ENCODE measurements at places on chromosomes 12 and 14.

- no peak for DNase-seq
Observed at GRCh38 chr12:53701518-53702264, 25.6 kb downstream of the CALCOCO1 start.

- DNase-seq: no peak
Observed at GRCh38 chr12:88371416-88372183, 208.7 kb downstream of the KITLG start.

DNA sequence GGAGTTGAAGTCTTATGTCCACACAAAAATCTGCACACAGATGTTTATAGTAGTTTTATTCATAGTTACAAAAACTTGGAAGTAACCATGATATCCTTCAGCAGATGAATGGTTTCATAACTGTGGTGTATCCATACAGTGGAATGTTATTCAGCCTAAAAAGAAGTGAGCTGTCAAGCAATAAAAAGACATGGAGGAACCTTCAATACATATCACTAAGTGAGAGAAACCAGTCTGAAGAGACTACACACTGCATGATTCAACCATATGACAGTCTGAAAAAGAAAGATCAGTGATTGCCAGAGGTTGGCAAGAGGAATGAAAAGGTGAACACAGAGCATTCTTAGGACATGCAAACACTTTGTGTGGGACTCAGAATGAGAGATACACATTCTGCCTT, 18.6 kb upstream of the IFNG start:
- DNase-seq: no peak

DNA sequence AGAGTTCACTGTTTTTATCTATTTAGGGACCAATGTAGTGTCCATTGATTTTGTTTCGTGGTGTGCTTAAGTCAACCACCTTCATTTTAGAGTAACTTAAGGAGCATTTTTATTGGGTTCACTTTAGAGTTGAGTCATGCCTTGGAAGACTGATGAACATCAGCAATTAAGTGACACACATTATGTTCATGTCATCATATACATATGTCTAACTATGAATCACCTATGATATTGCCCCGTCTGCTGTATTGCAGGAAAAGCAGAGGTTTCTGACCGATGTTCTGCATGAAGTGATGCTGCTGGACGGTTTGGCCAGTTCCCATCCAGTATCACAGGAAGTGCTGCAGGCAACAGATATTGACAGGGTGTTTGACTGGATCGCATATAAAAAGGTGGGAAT, 227.1 kb downstream of the TRHDE start:
- no peak for DNase-seq

GRCh38 chr14:38987781-38988180, 115.3 kb downstream of the SEC23A start:
- DNase-seq: no peak

DNA sequence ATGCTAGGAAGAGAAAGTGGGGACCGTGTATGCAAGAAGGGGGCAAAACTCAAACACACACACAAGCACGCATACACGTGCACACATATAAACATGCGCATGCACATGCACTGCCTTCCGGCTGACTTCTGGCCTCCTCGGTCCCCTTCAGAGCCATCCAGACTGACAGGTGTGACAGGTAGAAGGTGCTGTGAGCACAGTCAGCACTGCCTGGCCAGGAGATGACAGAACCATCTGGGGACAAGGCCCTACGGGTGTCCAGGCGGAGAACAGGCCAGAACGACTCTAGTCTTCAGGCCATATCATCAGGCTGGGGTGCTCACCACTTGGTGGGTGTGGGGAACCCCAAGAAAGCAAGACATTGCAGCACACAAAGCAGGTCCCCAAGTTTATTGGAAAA, 7.3 kb downstream of the KRT83 start:
- DNase-seq: no peak

DNA sequence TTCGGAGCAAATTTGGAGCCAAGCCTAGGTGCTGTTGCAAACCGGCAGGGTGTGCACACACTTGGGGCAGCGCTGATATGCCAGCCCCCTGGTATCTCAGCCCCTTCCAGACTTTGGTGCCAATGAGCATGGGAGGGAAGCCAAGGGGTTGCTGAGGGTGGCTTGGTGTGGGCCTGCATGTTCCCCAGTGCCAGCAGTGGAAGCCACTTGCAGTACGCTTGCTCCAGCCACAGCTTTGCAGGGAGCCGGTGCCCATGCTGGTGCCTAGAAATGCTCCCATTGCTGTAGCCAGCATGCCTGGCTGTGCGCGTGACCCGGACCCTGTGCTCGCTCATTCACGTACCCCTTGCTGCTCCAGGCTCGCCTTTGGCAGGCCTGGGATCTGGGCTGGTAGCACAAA, 67.1 kb upstream of the DNM1L start:
- DNase-seq: no peak

GRCh38 chr14:60956202-60956601, 24.7 kb downstream of the TRMT5 start:
- DNase-seq: no peak

- no peak for DNase-seq
Observed at GRCh38 chr14:25803386-25804018, 753.6 kb upstream of the STXBP6 start.

DNA sequence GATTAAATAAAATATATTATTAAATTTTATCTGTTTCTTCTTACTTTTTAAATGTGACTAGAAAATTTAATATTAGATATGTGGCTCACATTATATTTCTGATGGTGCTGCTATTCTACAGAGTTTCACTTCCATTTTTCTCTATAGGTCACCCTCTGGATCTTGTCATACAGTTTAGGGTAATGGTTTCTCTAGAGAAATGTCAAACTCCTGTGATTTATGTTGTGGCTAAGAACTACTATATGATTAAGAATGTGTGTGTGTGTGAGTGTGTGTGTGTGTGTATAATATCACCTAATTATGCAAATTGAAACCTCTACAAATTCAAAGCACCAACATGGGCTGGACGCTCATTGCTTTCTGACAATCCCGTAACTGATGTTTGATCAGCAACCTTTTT, 325.9 kb downstream of the ADAMTS20 start:
- DNase-seq: no peak

DNA sequence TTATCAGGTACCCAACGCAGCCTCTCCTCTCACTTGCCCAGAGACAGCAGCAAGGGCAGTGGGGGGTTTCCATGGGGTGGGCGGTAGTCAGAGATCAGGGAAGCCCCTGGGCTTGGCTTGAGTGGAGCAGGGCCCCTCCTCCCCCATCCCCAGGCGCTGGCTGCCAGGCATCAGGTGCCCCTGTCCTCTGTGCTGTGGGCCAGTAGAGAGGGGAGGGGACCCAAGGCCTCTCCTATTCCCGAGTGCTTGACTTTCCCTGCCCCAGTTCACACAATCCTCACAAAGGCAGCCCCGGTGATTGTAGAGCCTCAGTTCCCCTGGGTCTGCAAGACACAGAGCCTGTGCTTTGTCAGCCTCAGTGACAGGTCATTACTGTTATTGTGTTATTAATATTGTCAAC, 57.7 kb downstream of the MVK start:
- DNase-seq: no peak

DNA sequence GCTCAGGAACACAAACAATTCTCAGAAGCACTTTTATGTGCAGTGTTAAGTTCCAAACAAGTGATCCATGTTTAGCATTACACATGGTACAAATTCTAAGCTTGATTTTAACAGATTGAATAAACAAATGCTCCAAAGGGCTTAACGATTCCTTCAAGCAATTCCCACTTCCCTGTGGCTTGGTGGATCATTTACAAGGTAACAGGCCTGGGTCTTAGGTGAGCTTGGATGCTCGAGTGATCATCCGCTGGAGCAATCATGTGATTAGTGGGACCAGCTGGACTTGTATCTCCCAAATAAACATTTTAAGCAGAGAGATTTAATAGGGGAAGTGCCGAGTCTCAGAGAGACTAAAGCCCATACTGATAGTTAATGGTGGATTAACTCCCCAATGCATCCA, 70.7 kb downstream of the CALM1 start:
- no peak for DNase-seq

DNA sequence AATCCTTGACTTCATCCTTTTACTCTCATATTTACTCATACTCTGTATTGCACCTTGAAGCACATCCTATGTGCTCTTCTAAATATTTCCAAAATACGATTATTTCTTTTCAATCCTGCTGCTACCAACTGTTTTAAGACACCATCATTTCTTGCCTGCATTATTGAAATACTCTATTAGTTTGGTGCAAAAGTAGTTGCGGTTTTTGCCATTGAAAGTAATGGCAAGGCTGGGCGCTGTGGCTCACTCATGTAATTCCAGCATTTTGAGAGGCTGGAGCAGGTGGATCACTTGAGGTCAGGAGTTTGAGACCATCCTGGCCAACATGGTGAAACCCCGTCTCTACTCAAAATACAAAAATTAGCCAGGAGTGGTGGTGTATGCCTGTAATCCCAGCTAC, 412.5 kb downstream of the KCNH5 start:
- no peak for DNase-seq

DNA sequence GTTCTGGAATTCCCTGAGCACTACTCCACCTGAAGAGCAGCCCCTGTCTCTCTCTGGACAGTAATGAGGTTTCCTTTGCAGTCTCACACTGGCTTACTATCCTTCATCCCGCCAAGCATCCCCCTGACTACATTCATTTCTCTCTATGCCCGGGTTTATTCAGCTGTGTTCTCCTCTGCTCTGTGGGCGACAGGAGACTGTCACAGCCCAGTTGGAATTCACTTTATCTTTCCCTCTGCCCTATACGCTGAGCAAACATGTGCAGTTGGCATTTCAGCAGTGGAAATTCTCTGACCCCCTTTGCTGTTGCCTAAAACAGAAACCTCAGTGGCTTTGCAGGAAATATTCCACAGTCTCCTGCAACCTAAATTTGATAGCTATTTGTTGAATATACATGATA, 83.5 kb upstream of the MAX start:
- DNase-seq: no peak

- DNase-seq: no peak
Observed at GRCh38 chr12:49909826-49910225, 6.1 kb upstream of the FAIM2 start.

- no peak for DNase-seq
Observed at GRCh38 chr14:33480071-33480886, 470.6 kb downstream of the EGLN3 start.

GRCh38 chr14:56963381-56963780, 153.1 kb upstream of the OTX2 start:
- DNase-seq: no peak

DNA sequence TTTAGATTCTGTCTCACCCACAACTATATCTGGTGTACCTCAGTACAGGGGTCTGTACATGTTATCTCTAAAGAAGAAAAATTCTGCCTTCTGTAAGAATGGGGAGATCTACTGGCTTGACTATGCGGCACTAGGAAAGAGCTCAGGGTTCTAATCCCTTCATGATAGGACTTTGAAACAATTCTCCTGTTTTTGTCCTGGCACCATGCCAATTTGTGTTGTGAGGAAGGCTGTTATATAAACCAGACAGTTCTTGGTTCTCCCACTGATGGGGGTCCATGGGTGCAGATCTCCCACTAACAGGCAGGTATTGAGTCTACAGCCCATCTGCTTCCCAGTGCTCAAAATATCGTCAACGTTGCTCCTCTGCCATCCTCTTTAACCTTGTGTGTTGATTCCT, 883.7 kb downstream of the GALC start:
- no peak for DNase-seq

GRCh38 chr12:119990382-119990874, 1.4 kb downstream of the BICDL1 start:
- no peak for DNase-seq

DNA sequence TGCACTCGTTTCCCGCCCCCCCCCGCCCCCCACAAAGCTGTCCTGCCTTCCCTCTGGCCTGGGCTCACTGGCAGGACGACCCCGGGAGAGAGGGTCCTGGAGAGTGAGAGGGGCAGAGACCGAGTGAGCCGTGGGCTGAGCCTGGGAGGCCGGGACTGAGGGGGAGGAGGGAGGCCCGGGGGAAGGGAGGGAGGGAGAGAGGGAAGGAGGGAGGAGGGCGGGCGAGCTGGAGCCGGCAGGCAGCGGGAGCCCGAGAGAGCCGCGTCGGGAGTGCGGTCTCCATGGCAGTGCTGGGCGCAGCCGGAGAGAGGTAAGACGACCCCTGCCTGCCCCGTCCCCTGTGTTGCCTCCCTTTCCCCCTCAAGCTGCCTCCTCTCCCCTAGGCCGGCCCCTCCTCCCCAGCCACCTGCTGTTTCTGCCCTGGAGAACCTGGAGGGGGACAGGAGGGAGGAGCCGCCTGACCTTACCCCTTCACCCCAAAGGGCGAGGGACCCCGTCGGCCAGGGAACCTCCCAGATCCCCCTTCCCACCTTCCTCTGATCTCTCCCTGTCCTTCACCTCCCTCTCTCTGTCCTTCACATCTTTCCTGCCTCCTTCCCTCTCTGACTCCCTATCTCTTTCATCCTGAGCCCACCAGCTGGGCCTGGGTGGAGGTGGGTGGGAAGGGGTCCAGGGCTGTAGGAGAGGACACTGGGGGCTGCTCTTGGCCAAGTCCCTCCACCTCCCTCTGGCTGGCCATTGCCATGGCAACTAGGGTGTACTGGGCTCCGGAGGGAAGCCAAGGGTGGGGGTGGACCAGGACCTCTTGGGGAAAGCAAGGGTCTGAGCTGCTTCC, at the start of gene GPR162:
Gene GPR162 (plus strand): TSS at position 231 of the 835 bp plus-strand sequence. CDS start 2,078 bp downstream, outside the sequence.
- no peak for DNase-seq

- no peak for DNase-seq
Observed at GRCh38 chr14:105471297-105471821, 3.3 kb upstream of the CRIP2 start.

- no peak for DNase-seq
Observed at GRCh38 chr12:102169922-102170621, 27.6 kb downstream of the PMCH start.

DNA sequence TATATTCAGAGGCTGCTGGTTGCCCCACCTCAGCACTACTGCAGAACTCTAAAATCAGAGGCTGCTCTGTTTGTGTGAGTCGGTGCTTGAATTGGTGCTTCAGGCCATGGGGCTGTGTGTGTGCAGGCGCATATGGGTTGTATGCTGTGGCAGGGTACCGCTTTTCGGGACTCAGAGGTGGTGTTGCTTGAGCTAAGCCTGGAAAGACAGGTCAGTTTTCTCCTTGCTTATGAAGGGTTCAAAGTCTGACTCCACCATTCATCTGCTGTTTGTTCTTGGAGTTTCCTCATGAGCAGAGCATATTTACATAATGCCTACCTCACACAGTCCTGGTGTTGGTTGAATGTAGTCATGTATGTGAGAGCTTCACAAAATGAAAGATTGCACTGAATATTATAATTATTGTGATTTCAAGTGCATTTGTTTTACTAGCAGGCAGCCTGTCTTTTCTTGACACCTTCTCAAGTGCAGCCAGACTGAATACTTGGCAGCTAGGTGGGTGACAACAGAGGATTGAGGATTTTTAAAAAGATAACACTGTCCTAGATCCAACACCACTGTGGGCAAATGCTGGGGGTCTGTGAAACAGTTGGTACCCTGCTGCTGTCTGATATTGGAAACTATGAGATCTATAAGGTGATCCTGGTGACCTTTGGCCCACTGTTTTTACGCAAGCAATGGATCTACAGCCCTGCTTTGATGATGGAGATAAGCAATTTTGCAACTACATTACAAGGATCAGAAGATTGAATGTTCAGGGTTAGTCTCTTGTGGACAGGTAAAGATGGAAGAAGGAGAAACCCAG, 1.0 kb upstream of the ANG start:
- DNase-seq: no peak

All from cortex of kidney (tissue), 1 donor.